Stimulated activated CD4-positive, alpha-beta T cell treated with anti-CD3 and anti-CD28 coated beads, Interleukin-2, amount 100 ng/mL, for 4 hours (primary cell): ENCODE measurements at places on chromosomes 11 and 22.

DNA sequence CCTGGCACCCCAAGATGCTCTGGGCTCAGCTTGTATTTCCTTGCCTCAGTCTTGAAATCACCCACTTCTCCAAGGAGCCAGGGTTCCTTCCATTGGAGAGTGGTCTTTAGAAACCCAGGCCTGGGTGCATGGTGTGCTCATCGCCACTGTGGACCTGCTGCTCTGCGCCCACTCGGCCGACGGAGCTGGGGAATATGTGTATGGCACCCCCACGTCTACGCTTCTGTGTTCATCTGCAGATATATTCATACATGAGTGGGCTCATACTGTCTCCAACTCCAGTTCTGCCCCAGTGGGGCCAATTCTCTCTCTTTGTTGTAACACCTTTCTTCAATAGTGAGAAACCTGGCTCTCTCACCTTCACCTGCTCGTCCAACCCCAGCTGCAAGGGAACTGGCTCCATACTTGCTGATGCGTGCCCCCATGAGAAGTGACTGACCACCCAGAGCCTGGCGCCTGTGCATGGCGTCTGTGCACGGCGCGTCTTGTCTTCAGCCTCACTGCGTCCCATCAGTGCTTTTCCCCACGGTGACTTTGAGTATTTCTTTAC lies 39.8 kb downstream of the KCNQ1 start:
- no peak for DNase-seq

DNA sequence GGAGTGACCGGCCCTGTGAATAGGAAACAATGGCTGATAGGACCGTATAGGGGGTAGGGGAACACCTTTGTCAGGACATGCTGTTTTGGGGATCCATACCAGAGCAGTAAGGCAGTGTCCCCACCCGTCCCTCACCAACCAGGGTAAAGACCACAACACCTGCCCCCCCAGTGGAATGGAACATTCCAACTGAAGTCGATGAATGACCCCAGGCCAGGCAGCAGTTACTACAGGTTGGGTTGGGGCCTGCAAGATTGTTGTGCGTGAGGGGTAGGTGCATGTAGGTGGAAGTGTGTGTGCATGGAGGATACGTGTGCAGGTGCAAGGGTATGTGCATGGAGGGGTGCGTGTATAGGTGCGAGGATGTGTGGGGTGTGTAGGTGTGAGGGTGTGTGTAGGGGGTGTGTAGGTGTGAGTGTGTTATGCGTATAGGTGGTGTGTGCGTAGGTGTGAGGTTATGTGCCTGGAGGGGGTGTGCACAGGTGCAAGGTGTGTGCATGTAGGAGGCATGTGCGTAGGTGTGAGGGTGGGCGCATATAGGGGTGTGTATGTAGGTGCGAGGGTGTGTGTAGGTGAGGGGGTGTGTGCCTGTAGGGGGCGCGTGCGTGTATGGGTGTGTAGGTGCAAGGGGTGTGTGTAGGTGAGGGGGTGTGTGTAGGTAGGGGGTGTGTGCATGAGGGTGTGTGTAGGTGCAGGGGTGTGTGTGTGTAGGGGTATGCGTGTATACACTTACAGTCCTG lies 32.9 kb downstream of the PISD start:
- peak; percentile 36 for DNase-seq

GRCh38 chr11:283405-284104 lies 5.3 kb downstream of the NLRP6 start:
- no peak for DNase-seq

DNA sequence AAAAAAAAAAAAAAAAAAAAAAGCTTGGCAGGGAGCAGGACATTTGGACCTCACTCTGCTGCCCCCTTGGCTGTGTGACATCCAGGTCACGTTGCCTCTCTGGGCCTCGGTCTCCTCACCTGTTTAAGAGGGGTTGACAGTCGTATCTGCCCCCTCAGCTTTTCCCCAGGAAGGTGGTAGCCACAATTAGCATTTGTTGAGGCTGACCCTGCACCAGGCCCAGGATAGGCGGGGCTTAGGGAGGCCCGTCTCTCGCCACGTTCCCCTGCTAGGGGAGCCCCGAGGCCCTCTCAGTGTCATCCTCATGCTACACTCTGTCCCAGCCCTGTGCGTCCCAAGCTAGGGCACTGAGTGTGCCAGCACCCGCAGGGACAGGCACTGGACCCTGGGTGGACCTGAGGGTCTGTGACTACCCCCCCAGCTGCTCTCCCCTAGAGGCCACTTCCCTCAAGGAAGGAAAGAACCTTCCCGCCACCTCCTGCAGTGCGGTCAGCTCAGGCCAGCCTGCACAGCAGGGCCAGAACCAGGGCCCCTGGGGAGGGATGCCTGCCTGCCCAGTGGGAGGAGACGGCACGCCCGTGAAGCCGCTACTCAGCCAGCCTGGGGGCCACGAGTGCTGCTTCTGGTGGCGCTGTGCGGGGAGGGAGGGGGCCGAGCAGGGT lies 38.5 kb upstream of the PPARA start:
- DNase-seq, result no peak

DNA sequence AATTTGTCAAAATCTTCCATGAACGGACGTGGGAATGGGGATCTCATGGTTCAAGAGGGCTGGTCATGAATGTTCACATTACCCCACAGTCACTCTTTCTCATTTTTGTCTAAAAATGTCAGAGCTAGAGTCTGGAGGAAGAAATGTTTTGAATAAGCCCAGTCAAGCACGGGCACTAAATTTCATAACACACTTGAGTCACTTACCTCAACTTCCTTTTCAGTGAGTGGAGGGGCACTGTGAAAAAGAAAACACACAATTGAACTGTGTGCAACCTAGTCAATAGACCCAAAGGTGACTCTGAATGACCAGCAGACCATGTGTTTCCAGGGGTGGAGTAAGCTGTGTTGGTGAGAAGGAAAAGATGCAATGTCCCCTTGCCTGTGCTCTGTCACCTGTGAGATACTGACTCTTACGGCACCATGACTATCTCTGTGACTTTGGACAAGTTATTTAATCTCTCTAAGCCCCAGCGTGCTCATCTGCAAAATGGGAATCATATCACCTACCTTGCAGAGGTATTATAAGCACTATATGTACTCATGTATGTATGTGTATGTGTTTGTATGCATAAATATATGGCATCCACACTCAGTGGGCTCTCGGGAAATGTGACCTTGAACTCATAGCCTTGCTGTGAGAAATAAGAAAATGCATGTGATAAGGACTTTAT lies 38.2 kb upstream of the LYVE1 start:
- DNase-seq, result no peak

GRCh38 chr11:79362206-79362757 lies 78.5 kb downstream of the TENM4 start:
- no peak for DNase-seq

DNA sequence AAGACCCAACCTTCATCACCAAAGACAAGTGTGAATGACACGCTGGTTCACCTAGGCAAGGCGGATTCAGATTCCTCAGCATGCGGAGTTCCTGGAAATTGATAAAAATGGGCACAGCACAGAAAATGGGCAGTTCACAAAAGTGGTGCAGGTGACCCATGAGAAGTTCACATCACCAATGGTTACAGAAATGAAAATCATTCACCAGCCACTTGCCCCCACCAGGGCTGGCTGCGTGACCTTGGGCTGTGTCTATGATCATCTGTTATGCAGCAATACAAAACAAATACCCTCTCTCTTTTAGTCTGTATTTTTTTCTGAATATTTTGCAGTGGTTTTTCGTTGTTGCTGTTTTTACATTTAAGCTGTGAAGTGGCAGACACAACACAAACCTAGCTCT lies 415.9 kb downstream of the TBC1D22A start:
- DNase-seq, result no peak

DNA sequence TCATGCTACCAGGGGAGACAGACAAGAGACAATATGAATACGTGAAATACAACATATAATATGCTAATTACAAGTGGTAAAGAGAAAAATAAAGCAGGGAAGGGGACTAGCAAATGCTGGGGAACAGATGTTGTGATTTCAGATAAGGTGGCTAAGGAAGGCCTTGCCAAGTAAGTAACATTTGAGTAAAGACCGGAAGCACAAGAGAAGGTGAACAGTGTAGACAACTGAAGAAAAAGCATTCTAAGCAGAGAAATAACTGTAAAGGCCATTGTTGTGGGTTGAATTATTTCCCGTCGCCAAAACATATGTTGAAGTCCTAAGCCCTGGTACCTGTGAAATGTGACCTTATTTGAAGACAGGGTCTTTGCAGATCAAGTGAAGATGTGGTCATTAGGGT lies 63.7 kb upstream of the EED start:
- DNase-seq, result no peak

GRCh38 chr11:35106595-35106994 lies 32.4 kb upstream of the CD44 start:
- no peak for DNase-seq

DNA sequence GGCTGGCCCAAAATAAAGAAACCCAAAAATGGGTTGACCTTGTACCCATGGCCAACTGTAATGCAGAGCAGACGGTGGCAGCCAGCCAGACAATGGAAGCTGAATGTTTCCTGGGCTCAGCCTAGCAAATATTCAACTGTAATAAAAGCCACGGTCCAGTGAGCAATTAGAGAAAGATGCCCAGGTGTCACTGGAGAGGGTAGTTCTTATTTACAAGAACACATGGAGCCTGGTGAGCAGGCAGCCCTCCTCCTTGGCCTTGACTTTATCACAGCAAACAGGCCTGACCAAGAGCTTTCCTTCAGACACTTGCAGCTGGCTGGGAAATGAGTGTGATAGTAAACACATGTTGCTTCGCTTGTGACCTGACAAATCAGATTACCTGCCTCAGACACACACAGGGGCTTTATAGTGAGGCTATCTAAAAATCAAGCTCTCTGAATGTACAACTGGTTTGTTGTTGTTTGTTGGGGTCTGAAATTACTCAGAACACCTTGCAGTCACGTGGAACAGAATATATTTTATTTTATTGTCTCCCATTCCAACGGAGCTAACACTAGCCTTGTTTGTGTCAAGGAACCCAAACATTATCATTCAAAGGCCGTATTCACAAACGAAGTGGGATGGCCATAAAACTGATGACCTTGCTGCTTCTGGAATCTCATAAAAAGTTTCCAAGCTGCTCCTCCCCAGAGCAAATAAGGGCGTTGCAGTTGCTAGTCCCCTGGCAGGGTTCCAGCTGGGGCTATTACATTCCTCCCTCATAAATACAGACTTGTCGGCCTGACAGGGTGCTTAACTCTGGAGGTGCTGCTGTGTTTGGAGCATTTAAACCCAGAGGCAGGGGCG lies 161.1 kb downstream of the BBOX1 start:
- no peak for DNase-seq
